ENCODE measurements at places on chromosomes 16 and 17.

DNA sequence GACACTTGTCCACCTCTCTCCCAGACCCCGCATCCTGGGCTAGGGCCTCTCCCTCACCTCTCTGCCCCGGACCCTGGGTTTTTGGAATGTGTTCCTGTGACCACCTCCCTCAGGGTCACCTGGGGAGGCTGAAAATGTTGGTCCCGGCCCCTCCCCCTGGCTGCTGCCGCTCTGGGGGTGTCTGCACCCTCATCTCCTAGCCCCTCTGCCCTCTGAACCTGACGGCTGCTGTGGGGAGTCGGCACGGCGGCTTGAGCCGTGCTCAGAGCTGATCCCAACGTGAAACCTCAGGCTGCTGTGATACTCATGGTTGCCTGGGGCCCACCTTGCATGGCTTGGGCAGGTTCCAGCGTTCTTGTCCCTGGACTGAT, 42.8 kb downstream of the ADCY7 start:
- DNase-seq = no peak

DNA sequence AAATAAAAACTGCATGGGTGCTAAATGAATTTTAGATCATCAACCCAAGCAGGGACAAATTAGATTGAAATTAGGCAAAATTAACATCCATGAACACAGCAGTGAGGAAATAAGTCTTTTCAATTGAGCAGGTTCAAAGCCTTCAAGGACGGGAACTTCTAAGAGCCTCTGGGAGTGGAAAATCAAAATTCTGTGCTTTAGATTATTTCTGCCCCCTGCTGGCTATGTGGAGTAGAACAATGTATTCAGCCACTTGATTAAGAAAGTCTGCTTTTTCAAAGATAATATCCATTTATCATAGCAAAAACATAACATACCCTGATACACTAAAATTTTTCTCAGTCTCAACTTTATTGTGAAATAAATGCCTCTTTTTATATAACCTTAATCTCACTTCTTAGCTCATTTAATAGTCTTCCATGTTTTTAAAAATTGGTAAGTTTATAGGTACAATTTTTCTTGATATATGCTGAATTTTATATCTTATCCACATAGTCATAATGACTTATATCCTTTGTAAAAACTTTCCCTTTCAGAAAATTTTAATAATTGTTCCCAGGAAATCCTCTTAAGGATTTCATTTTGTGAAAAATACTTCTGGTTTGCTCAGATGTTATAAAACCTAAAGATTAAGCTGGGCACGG, 28.1 kb upstream of the NOL11 start:
- peak; percentile 42 for DNase-seq

DNA sequence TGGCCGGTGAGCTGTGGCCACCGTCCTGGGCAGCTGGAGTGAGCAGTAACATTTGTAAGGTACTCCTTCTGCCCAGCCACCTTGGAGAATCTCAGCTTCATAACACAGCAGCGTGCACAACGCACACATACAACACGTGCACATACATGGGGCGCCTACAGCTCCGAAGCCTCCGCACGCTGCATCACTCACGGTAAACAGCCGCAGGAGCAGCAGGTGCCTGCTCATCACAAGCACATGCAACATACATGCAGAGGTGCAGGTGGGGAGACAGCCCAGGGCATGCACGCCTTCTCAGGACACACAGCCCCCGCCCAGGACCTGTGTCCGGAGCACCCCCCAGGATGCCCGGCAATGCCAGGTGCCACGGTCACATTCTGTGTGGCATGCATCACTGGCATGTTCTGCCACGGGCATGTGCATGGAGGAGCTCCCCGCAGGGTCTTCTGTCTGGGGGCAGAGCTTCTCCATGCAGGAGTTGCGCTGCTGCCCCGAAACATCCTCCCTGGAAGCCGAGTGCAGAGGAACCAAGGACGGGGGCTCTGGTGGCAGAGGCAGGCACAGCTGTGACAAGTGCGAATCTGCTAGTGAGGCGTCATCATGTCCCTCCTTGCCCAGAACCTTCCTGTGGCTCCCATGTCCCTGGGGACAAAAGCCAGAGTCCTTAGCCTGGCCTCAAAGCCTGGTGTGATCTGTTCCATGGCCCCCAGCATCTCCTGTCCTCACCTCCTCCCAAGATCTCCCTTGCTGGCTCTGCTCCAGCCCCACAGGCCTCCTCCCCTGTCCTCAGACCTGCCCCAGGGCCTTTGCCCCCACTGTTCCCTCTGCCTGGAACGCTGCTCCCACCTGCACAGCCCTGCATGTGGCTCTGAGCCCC, 184.0 kb upstream of the GSE1 start:
- no peak for DNase-seq

DNA sequence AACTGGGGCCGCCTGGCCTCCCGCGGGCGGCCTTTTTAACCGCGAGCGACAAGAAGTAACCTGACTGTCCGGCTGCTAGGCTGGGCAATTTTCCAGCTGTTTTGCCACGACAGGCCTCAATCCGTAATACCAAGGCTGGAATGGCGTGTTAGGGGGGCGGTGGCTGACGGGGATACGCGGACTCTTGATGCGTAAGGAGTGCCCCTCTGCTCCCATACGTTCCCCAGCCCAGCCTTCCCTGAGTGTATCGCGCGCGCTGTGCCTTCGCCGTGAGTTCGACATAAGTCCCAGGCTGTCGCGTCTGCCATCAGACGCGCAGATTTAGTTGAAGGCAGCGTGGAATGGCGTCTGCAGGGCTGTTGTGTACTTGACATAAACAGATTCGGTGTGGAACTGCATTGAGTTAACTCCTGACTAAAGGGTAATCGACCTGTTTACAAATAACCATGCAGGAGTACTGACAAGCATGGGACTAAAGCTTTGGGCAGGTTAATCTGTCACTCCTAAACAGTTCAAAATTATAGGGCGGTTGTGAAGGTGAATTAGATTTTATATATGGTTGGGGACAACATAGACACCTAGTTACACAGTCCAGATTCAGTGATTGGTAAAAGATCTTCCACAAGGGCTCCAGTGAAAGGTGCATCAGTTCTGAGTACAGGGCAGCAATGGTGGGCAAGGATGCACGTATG, 16.6 kb upstream of the ERN1 start:
- DNase-seq = no peak

DNA sequence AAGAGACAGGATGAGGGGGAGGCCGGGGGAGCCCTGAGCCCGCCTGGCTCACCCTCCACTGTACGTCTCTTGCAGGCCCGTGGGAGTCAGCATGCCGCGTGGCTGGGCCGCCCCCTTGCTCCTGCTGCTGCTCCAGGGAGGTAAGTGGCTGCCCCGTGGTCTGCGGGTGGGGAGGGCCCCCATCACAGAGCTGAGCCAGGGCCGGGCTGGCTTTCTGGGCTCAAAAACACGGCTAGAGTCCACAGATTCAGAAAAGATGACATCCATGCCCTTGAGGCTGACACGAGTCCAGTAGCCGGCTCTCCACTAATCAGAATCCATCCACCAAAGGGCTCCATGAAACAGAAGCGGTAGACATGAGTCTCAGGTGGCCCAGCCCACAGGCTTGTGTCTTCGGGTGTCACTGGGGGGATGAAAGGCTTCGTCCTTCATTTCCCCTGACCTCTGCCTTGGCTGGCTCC, 28.0 kb downstream of the IL21R start:
- DNase-seq = no peak

DNA sequence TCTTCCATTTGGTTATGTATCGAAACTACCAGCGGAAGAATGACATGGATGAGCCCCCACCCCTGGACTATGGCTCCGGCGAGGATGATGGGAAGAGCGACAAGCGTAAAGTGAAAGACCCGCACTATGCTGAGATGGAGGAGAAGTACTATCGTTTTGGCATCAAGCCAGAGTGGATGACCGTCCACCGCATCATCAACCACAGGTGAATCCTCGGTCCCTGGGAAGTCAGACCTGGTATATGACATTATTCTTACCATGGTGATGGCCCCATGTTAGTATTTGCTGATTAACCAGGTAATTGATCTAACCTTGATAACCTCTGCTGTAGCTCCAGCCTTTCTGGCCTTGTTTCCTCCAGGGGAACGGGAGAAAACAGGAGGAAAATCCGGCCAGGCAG, 8.5 kb downstream of the CHD3 start:
- no peak for DNase-seq

DNA sequence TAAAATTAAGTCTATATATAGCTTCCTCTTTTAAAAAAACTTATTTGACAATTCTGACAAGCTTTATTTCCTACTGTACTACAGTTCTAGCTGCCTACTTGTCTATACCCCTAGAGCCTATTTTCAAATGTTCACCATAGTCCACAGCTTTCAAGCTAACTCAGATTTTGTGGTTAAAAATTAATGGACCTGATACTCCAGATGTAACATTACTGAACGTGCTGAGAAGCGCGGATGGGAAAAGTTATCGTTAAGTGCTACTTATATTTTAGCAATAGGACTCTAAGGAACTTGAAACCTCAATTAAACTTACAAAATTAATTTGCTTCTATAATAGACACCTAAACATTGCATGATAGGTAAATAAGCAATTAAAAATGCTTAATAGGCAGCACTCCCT, 31.2 kb downstream of the GNA13 start:
- no peak for DNase-seq

GRCh38 chr16:85125570-85126393, 13.5 kb upstream of the CIBAR2 start:
- no peak for DNase-seq

GRCh38 chr16:56281249-56281805, 90.0 kb downstream of the GNAO1 start:
- no peak for DNase-seq

GRCh38 chr16:1265090-1265630, 9.3 kb downstream of the TPSD1 start:
- no peak for DNase-seq

DNA sequence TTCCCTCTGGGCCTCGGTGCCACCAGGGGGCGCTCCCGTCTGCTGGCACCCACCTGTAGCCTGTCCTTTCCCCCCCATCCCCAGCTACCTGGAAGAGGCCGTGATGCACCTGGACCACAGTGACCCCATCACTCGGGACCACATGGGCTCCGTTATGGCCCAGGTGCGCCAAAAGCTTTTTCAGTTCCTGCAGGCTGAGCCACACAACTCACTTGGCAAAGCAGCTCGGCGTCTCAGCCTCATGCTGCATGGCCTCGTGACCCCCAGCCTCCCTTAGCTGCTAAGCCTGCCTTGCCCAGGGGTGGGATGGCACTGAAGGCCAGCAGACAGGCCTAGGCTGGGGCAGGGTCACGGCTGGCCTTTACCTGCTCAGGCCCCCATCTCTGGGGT, 818 bp upstream of the NRN1L start:
- peak; percentile 60 for DNase-seq

GRCh38 chr17:40528692-40529417, 27.4 kb upstream of the TNS4 start:
- no peak for DNase-seq

GRCh38 chr16:79415983-79416640, 184.4 kb downstream of the MAF start:
- DNase-seq = no peak

GRCh38 chr17:61294777-61295176, 104.9 kb upstream of the TBX2 start:
- peak; percentile 1 for DNase-seq

- DNase-seq = peak; percentile 9
Measured at GRCh38 chr16:27972500-27972899, 91.0 kb downstream of the GSG1L start.

GRCh38 chr16:75197522-75198134, 9.3 kb downstream of the CTRB2 start:
- no peak for DNase-seq

DNA sequence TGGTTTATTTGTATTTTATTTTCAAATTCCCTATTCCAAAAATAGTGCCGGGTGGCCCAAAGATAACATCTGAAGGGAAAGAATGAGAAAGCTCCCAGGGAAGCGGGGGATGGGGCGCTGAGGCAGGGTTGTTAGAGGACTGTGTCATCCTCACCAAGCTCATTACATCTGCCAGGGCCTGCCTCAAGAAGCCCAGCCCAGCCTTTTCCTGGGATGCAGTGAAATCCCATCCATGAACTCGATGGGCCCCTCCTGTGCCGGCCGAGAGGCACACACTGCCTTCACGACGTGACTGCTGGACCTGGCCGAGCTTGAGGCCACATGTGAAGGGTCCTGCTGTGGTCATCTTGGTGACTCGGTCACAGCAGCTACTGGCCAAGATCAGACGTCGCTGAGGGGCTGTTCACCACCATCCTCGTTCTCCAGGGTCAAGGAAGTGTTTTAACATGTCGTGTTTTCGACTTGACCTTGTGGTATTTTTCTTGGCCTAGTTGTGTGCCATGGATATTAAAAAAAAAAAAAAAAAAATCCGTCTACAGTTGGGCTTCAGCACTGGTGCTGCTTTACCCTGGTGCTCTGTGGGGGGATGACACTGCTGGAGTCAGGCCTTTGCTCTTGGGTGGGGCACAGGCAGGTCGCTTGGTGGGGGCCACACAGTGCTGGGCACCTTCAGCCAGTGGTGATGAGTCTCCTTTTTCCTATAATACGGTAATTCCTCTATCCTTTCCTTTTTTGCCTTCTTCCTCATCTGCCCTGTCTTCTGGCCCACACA, 4.9 kb downstream of the TIMM22 start:
- DNase-seq = no peak

DNA sequence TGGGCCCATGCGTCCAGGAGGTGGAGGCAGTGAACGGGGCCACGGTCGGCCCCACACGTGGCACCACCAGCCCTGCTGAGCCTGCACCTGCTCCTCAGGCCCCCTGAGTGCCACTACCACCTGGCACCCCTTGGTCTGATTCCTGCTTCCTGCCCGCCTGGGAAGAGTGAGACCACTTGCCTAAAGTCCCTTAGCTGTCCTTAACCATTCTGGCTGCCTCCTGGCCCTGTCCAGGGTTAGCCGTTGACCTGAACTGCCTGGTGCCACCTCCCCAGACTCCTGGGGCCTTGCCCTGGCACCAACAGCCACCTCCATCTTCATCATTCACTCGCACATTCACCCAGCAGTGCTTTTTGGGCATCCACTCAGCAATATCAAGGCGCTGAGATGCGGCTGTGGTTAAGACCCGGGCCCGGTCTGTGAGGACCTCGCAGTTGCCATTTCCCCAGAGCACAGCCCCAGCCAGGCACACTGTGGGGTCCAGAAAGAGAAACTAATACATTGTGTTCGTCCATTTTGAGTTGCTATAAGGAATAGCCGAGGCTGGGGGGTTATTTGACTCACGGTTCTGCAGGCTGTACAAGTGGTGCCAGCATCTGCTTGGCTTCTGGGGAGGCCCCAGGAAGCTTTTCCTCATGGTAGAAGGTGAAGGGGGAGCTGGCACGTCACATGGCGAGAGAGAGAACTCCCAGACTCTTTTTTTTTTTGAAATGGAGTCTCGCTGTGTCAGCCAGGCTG, 318.4 kb downstream of the SEC14L1 start:
- DNase-seq = no peak
